ENCODE measurements at places on chromosomes 2 and 18.

- no peak for DNase-seq
Observed at GRCh38 chr18:11741505-11742145, 52.6 kb downstream of the GNAL start.

GRCh38 chr18:159037-159652 is 788 bp downstream of the USP14 start:
- DNase-seq, result no peak

GRCh38 chr18:70513502-70514171 is 224.8 kb downstream of the SOCS6 start:
- DNase-seq, result no peak

DNA sequence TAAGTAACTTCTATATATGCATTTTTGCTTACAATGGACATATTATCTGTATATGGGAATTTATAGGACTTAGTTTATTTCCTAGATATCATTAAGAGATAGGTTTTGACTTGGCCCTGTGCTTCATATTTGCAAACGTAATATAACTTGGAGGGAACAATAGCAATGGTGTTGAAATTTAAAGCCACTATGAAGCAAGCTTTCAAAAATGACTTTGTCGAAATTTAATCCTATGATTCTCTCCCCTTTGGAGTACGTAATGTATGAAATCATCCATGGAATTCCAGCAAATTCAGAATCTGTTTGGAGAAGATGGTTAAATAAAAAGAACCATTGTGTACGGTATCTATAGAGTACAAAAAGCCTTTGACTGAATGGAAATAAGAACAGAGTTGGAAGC is 486.3 kb downstream of the ARHGAP15 start:
- no peak for DNase-seq

- DNase-seq, result no peak
Observed at GRCh38 chr2:201148434-201148990, 32.5 kb downstream of the CFLAR start.

DNA sequence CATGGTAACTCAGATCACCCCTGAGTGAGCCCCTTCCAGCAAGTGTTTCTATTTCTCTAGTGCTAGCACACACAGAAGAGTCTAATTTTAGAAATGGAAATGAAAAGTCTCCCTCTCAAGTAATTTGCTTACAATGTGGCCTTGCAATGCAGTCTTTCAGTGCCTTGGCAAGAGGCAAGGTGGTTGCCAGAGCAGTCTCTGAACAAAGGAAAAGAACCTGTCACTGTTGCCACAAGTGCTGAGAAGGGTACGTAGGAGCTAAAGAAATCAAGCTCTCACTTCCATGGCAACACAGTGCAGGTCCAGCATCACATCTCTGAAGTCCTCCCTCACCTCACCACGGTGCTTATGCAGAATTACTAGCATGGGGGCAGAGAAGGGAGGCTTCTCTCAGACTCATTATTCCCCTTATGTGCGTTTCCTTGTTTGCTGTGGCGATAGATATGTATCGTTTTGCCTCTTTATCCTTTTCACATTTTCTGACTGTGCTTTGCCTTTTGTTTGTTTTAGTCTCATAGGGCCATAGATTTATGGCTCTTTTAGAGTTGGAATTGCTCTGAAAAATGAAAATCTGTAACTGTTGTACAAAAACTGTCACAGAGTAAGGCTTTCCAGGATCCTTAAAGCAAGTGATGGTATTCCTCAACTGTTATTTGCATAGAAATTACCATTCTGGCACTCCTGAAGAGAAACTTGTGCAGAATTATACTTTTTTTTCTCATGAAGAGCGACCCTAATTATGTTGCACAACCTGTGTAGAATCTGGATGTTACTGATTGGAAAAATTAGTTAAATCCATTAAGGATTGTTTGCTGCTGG is 164.8 kb downstream of the CCDC85A start:
- no peak for DNase-seq

- DNase-seq, result no peak
Observed at GRCh38 chr2:137237055-137237454, 471.7 kb downstream of the THSD7B start.

GRCh38 chr2:53268086-53268485 is 499.5 kb upstream of the CHAC2 start:
- DNase-seq, result no peak

DNA sequence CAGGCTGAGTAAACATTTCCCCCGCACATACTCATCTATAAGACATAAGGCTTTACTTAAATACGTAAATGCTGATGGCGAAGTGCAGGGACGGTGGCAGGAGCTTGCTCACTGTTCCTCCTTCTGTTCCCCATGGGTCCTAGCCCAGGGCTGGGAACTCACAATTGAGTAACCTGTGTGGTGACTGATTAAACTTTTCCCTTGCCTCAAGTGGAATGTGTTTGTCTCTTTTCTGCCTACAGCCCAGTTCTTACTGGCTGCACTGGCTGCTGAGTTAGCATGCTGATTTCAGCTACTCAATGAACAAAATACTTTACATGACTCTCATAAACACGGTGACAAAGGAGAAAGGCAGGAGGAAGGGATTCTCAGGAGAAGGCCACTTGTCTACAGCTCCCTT is 87.3 kb downstream of the MARCO start:
- DNase-seq, result no peak

DNA sequence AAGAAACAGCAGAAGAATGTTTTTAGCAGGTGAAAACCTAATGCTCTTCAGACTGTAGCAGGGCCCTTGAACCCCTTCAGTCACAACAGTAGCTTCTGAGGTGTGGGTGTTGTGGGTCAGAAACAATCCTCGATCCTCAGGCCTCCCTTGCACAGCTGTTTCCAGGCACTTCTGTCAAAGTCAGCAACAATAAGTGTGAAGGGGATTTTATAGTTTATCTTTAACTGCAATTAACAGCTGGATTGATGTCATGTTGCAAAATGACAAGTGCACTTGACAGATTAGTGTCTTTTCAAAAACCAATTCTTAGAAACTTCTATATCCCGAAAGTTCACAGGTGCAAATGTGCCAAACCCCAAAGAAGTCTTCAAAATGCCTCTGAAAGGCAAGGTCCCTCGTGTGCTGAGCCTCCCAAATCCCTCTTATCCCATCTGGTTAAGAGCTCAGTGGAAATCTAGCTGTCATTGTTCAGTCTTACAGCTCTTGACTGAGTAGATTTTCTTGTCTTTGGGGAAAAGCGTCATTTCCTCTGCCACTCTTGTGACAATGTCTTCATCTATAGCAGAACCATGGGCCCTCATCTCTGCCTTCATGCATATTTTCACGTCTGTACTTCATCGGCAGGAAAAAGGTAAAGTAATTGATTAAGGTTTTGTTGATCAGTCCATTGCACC is 29.6 kb downstream of the M1AP start:
- no peak for DNase-seq

GRCh38 chr2:123086613-123087385 is 938.3 kb upstream of the CNTNAP5 start:
- no peak for DNase-seq

DNA sequence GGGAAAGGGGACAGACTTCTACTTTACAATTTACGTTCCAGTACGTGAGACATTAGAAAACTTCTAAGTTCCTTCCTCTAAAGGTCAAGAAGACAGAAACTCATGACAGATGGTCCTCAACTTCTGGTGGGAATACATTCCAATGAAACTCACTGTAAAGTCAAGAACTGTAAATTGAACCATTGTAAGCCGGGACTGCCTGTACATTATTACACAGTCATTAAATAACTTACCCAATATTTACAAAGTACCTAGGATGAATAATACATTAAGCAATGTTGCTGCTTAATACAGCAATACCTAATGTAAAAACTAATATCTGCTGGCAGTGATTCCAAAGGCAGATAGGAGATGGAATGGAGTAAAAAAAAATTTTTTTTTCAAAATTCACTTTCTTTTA is 51.9 kb downstream of the CDH2 start:
- no peak for DNase-seq

DNA sequence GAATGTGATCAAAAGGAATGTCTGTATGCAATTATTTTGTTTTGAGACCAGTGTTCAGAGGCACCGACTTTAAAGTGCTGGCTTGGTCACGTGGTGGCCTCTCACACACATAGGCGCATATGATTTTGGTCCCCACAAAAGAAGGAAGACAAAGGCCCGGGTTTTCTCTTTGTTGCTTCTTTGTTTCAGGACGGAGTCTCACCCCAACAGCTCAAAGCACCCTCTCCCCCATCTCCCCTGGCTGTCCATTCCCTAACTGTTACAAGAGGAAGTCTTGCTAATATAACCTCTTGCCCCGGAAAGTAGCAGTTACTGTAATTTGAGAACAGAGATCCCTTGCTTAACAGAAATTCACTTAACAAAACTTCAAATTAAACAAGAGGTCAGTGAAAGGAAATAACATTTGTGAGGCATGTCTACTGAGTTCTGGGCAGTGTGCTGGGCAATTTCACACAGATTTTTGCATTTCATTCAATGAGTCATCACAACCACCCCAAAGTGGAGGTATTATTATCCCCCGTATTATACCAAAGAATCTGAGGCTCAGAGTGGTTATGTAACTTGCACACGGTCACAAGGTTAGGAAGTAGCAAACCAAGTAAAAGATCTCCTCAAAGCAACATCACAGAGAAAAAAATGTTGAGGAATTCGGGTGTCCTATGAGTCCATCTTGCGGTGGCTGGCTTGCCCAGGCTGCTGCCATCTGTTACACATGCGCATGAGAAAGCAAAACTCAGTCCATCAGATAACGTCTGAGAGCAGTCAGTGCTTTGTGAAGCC is 75.8 kb downstream of the SDC1 start:
- no peak for DNase-seq

DNA sequence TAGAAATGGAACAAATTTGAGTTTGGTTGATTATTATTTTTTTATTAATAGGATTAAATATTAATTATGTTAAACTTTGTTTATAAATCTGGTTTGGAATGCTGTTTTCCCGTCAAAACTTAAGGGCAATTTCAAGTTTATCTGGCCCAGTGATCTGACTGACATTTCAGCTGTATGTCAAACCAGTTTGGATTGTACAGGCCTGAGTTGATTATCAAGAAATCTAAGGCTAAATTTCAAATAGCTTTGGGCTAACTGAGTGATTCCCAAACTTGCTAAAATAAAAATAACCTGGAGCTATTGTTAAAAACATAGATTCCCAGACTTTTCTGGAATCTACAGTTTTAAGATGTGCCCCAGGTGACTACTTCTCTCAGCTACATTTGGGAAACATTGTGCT is 65.9 kb upstream of the SPOPL start:
- DNase-seq, result no peak

- no peak for DNase-seq
Observed at GRCh38 chr2:239466755-239467271, 66.0 kb upstream of the HDAC4 start.

DNA sequence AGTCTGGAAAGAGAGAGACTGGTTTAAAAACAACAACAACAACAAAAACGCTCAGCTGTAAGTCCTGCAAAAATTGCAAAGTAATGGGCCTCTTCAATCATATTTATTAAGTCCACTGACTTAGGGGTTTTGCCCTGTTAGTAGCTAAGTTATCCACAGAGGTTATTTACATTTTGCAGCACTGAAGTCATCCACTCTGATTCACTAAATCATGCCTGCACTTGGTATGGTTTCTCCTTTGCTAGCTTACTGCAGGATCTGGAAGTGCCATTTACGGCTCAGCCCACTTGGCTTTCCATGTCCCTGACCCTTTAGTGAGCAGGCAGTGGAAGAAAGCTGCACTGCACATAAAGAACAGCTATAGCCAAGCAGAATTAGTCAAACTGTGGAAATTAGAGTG is 484.4 kb downstream of the NRXN1 start:
- no peak for DNase-seq

DNA sequence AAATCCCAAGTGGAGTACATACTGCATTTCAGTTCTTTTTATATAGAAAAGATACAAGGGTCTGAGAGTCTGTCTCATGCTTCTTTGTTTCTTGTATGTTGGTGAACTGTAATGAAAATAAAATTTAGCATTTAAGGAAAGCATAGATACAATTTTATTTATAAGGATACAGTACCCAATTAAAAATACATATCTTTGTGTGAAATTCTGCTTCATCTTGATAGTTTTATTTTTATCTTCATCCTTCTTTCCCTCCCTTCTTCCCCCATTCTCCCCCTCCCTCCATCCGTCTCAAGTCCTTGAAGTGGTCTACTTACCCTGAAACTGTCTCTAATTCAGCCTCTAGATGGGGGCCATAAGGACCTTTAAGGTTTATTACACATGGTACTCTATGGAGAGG is 359.8 kb downstream of the CDH7 start:
- DNase-seq, result no peak

DNA sequence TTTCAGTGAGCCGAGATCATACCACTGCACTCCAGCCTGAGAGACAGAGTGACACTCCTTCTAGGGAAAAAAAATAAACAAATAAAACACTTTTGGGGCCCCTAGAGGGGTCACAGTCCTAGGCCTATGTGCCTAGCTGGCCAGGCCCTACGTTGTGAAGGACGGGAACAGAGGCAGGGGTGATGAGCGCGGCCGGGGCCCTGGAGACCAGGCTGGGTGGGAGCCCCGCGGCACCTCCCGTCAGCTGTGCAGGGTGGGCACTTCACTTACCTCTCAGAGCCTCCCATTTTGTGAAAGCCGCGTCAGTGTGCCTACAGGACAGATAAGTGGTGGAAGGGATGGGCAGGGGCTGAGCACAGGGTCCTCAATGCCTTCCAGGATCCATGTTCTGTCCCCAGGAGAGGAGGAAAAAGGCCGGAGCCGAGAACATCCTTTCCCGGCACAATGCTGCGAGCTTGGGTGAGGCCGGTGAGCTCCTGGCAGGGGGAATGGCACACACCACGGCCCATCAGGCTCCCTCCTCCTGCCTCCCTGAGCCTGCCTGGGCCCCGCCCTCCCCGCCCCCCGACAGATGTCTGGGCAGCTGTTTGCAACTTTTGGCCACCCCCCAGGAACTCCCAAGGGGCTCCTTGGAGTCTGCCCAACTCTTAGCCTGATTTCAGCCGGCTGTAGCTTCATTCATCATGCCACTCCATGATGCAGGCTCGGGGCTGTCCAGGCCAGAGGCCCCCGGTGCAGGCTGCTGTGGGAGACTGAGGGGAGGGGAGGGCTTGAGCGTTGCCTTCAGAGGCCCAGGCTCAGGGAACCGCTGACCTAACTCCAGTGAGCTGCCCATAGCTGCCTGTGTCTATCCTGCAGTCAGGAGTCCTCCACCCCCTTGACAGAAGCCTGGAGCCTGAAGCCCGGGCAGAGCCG is 196.5 kb downstream of the TFCP2L1 start:
- no peak for DNase-seq

GRCh38 chr18:2570772-2571199 is 519 bp downstream of the METTL4 start:
- no peak for DNase-seq

DNA sequence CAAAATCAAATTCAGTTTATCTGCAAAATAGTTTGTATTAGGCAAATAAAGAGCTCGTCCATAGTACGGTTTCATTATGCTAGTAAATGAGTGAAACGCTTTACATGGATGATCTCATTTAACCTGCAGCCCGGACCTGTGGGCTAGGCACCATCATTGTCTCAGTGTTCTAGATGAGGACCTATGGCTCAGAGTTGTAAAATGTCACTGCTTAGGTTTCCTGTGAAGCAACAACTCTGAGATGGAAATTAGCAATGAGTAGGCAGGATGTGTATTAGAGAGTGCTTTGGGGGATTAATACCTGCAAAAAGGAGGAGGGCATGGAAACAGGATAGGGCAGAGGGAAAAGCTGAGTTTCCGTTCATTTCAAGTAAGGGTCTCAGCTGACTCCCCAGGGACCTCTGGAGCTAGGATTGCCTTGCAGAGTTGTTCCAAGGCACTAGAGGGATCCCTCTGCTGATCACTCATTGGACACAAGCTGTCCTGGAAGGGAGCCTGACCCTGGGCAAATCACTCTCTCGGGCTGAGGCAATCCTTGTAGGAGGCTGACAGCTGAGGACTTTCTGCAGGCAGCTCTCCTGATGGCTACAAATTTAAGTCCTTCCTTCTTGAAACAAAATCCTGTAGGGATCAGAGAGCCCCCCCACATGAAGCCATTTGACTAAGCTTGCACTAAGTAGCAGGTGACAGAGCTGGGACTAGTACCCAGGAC is 58.8 kb upstream of the SIX2 start:
- DNase-seq, result no peak

Measured in activated CD8-positive, alpha-beta memory T cell treated with anti-CD3 and anti-CD28 coated beads for 24 hours (primary cell).